NCI-H2029 (cell line): ENCODE measurements at places on chromosomes 16 and 17.

DNA sequence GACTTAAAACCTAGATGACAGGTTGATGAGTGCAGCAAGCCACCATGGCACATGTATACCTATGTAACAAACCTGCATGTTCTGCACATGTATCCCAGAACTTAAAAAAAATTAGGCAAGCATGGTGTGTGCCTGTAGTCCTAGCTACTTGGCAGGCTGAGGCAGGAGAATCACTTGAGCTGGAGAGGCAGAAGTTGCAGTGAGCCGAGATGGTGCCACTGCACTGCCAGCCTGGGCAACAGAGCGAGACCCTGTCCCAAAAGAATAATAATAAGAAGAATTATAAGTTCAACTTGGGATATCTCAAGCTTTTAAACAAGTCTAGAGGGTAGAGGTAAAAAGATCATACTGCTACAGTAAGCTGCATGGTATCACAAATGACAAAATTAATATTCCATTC is 9.8 kb downstream of the CDC6 start:
- DNase-seq, result no peak

DNA sequence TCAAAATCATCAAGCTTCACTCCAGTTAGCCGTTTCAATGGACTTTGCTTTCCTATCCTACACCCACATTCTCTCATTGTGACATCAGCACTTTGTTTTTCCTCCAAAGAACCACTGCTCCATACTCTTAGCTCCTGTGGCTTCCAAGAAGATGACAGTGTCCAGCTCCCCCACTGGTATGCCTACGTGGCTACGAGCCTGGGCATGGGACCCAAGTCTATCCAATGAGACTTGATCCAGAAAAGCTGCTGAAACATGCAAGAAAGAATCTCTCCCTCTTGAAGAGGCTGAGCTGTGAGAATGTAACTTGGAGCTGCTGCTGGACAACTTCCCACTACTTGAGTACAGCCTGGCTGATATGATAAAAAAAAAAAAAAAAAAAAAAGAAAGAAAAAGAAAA is 9.4 kb downstream of the TOX3 start:
- no peak for DNase-seq

- no peak for DNase-seq
Measured at GRCh38 chr17:30921544-30922196, at the start of gene ADAP2. ADAP2 (plus strand) TSS chr17:30921945; CDS start chr17:30922015, 70 bp downstream.

- DNase-seq, result no peak
Measured at GRCh38 chr17:77352441-77352840, 211.7 kb downstream of the SEC14L1 start.

GRCh38 chr16:63230421-63231040 is 1194.3 kb upstream of the CDH8 start:
- DNase-seq, result no peak

GRCh38 chr17:50557630-50558029 is 2.9 kb upstream of the CACNA1G start:
- DNase-seq, result no peak

DNA sequence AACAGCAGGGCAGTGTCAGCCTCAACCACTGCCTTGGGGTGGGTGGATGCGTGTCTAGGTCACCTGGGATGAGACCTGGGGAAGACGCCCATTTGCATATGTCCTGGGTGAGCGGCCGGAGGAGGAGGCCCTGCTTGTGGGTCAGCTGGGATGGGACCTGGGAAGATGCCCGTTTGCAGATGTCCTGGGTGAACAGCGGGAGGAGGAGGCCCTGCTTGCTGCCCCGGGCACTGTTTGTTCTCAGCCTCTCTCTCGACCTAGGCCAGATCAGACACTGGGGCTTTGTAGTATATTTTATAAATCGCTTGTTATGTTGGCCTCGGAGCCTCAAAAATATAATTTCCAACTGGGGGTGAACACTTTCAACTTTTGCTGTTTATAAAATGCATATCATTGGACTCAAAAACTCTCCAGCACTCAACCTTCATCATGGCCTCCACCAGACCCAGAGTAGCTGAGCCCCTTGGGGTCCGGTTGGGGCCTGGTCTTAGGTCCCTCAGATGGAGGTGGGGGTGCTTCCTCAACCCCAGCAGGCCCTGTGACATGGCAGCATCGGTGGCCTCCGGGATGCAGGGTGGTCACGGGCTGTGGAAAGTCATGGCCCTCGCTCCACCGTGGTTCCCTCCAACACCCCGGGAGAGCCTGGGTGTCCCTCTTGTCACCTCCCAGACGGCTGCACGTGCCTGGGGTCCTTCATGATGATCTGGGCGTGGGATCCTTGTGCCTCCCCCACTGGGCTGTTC is 17.3 kb downstream of the DBNDD1 start:
- DNase-seq, result no peak

DNA sequence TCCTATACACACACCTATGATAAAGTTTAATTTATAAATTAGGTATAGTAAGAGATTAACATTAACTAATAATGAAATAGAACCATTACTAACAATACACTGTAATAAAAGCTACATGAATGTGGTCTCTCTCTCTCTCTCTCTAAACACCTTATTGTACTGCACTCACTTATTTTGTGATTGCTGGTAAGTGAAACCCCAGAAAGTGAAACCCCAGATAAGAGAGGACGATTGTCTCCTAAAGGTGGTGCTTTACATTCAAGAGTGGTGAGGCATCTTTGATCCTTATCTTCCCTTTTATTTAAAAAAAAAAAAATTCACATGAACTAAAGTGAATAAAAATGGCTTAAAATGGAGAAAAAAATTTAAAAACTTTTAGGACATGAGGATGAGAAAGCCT is 80.1 kb upstream of the TRAP1 start:
- no peak for DNase-seq

DNA sequence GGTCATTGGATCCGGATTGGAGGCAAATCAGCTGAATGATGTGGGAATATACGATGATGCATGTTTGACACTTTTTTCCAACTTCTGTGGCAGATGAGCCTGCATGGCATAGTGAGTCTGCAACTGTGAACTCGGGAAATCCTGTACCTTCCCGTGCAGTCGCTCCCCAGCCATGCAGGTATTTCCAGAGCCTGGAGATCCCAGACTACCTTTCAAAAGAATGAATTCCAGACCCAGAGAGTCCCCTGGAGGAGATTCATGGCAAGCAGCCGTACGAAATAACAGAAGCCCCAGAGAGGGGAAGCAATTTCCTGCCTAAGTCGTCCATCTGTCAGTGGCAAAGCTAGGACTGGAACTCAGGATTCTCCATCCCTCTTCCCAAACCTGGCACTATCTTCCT is 75.7 kb upstream of the FAM20A start:
- no peak for DNase-seq

DNA sequence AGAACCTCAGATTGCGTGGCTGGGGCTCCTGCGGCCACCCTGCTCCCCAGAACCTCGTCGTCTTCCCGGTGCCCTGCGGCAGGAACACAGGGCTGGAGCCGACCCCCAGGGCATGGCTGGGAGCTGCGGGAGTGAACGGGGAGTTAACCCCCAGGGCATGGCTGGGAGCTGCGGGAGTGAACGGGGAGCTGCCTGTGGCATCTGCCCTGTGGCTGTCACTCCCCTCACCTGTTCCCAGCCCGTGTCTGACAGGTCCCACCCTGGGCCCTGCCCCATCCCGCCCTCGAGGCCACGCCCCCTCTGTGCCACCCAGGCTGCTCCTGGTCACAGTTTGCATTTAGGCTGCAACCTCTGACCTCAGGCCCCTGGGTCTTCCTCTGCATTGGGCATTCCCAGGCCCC is 39.4 kb upstream of the ACSF3 start:
- no peak for DNase-seq

GRCh38 chr16:85436207-85436606 is 176.9 kb upstream of the GSE1 start:
- DNase-seq, result no peak

DNA sequence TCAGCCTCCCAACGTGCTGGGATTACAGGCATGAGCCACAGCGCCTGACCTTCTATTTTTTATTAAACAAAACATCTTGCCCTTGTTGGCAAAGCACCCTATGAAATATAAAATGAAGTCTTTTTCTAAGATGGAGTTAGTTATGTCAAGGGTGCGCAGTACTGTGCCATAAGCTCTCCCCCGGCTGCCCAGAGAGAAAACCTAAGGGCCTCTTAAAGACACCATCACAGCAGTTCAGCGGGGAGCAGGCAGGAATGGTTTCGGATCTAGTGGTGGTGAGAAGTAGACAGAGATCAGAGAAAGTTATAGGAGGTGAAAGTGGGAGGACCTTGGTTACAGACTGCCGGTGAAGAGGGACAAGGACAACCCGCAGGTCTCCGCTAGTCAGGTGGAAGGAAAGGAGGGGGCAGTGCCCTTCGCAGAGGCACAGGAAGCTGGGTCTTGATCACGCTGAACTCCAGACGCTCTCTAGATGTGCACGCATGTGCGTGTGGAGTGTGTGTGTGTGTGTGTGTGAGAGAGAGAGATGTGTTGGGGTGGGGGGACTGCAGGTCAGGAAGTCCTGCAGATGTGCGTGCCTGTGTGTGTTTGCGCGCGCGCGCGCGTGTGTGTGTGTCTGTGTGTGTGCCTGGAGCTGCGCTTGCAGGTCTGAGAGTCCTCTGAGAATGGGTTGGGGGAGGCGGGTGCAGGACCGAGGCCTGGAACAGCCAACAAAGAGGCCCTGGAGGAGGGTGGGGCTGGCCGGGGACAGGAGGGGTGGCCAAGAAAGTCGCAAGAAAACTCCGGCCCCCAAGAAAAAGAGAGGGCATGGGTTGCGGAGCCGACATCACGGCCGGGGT is 748 bp upstream of the CMTM3 start:
- DNase-seq, result no peak

DNA sequence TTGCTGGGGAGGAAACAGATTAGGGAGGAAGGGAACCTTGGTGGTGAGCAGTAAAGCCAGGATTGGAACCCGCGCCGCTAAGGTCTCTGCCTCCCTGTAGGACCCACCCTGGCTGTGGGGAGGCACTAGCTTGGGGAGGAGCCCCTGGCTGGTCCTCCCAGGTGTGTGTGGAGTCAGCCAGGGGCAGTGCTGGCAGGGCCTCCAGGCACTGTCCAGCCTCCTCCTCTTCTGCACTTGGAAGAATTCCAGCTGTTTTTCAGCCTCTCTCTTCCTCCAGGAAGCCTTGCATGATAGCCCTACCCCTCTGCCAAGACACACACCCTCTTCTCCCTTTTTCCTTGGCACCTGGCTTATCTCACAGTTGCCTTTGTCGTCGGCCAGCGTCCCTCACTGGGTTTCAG is 34.8 kb downstream of the TMEM235 start:
- peak; percentile 68 for DNase-seq

- no peak for DNase-seq
Measured at GRCh38 chr17:82332669-82333278, 792 bp downstream of the SECTM1 start.

DNA sequence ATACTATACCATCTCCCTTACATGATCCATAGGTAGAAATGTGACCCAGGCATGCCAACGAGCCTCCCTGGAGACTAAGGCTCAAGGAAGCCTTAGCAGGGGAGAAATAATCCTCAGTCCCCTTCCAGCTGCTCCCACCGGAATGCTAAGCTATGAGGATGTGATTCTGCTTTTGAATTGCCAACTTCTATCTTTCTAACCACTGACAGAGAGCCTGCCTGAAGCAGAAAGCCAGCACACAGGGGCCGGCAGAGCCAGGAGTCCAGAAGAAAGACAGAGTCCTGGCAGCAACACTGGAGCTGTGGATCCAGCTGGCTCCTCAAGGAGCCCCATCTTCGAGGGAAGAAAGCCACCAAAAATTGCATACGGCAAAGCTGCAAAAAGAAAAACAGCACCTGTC is 579.6 kb upstream of the CDH5 start:
- DNase-seq, result no peak

DNA sequence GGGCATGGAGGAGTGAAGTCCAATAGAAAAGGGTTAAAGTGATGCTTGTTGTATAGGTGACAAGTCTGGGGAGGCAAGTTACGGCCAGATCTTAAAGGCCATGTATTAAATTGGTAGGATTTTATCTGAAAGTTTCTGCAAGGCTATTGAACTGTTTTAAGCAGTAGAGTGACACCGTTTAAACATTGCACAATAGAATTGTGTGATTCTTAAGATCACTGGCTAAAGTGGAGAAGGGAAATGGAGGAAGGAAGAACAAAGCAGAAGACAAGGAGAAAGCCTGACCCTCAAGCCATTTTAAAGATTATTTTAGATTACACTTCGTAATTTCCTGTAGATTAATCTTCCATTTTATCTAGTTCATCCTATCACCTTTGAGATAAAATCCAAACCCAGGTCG is 5.6 kb upstream of the MPHOSPH6 start:
- DNase-seq, result no peak

DNA sequence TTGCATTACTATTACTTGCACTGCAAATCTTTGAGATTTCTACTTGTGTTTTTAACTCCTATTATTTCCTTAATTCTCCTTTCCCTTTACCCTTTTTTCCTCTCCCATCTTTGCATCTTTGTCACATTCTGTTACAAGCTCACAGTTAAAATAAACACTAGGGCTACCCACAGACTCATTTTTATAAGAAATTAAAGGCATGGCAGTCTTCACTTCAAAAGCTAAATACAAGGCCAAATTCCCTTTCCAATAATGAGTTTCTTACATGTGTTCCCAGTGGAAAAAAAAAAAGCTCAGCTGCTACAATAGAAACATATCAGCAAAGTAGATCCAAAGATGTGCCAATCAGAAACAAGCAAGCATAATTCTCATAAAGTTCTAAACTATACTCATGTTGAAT is 3.7 kb upstream of the BRIP1 start:
- DNase-seq, result no peak

DNA sequence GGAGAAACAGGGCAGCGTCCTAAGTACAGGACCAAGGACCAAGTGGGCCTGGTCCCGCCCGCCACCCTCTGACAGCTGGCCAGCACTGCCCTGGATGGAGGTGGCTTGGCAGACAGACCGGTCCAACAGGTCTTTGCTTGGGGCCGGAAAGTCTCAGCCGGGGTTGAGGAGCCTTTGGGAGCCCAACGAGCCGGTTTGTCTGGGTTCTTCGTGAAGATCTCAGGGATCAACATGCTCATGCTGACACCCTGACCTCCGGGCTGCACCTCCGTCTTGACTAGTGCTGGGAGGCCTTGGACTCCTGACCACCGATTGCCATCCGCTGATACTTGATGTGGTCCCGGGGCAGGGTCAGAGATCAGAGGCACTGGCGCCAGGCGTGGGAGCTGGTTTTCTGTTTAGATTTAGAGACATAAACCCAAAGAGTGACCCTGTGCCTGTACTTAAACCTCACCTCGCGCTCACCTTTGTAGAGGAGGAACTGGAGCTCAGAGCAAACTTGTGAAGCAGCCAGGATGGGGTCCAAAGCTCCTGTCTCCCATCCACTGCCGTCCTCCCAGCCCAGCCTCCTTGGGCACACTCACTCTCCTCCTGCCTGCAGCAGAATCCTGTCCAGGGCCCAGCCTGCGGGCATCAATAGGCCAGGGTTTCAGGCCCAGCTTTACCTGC is 92.1 kb upstream of the GSE1 start:
- DNase-seq, result no peak

DNA sequence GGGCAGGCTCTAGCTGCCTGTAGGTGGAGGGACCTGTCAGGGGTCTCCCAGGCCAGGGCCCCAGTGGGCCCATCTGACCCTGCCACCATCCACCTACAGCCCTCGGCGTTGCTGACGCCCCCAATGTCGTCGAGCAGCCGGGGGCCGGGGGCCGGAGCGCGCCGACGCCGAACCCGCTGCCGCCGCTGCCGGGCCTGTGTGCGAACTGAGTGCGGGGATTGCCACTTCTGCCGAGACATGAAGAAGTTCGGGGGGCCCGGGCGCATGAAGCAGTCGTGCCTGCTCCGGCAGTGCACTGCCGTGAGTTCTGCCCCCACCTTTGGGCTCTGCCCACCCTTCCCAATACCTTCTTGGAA is 2.2 kb downstream of the FBXL19 start:
- DNase-seq, result no peak
